Stimulated activated CD8-positive, alpha-beta memory T cell treated with anti-CD3 and anti-CD28 coated beads, Interleukin-12 subunit alpha, Interleukin-12 subunit beta, amount 100 ng/mL, for 4 hours (primary cell): ENCODE measurements at places on chromosomes 2 and 18.

- no peak for DNase-seq
Measured at GRCh38 chr2:148416248-148416647, 228.3 kb upstream of the EPC2 start.

DNA sequence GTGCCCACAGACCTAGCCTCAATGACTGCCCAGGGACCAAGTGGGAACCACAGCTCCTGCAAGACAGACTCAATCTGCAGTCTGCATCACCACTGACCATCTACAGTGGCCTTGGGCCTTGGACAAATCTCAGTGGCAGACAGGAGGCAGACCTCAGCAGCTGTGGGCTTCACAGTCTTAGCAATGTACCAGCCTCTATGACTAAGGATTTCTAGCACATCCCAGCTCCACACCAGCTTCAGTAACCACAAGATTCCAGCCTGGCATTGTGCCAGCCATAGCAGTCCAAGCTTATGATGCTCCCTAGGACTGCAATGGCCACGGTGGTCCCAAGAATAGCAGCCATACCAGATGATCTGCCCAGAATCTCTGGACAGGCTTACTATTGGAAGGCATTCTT, 19.6 kb upstream of the WDR75 start:
- no peak for DNase-seq

DNA sequence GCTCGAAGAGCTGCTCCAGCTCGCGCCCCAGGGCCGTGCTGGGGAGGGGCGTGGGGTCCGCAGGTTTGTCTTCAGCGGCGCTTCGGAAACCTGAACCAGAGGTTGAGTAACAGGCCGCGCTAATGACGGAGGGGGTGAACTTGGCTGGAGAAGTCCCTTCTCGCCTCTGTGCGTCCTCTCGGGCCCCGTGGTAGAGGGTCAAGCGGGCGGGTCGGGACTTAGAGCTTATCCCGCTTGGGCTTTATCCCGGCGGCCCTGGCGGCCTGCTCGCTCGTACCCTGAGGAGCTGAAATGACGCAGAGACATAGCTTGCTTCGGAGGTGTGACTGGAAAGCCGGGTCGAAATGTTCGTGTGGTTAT, 479 bp downstream of the RNMT start:
- DNase-seq = no peak

- no peak for DNase-seq
Measured at GRCh38 chr2:235149240-235149659, 197.4 kb downstream of the SH3BP4 start.

DNA sequence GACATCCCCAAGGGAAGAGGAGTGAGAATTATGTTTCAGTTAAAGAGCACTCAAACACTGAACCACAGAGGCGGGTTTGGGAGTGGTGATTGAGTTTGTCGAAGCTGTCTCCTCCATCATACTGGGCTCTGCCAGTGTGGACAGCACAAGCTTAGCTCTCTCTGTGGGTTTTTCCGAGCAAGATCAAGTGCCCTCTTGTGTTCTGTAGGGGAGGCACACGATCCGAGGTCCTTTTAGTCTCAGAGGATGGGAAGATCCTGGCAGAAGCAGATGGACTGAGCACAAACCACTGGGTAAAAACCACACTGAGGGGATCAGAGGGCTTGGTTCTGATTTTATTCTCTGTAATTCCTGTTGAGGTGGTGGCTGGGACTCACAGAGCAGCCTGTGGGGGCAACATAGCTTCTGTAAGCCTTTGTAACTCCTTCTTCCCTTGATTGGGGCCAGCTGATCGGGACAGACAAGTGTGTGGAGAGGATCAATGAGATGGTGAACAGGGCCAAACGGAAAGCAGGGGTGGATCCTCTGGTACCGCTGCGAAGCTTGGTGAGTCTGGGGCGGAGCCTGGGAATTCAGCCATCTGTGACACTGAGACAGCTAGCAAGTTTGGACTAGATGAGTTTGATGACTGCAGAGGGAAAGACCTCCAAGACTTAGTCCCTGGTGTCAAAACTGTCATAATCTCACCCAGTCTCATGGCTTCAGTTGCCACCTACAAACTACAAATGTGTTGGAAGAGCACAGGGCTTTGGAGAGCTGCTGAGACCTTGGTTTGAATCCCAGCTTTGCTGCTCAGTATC, 2.0 kb downstream of the NAGK start:
- DNase-seq = no peak

DNA sequence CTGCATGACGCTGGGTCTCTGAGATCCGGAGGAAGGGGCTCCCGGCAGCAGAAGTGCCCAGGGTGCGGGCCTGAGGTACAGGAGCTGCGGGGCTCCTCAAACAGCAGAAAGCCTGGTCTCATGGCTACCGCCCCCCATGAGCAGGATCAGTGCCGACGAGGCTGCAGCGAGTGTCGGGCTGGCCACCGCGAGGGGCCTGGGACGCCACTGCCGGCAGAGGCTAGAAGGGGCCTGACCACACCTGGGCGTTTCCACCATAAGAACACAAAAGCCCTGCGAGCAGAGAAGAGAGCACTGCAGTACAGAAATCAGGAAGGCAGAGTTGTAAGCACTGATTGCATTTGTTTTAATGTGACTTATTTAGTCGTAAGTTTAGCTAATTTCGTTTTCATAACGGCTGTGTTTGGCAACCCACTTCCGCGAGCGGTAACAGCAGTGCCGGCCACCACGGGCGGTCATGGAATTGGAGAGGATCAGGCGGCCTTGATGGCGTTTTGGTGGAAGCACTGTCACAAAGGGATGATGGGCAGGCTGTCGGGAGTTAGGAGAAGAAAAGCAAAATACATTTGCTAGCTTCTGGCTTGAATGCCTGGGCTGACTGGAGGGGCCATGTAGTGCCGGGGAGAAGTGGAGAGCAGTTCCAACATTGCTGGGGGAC, 117.4 kb downstream of the HDAC4 start:
- DNase-seq = no peak

- DNase-seq = no peak
Measured at GRCh38 chr2:218754201-218754600, 27.7 kb upstream of the CYP27A1 start.

GRCh38 chr2:70645733-70646419, 92.2 kb upstream of the TGFA start:
- DNase-seq = no peak
